Progenitor cell of endocrine pancreas (in vitro differentiated cells): ENCODE measurements at places on chromosomes 5 and 9. TPM values are rescaled to one million over a fixed set of nuclear protein-coding genes. Genes with fewer than 3 reads are reported as not detected.

The FOXD4 gene
- total RNA-seq, result 0.50 and 0.58 TPM in 2 replicates

The TSSK1B gene
- 0.27 and 0.29 TPM in 2 replicates for total RNA-seq

The GPR150 gene
- not detected in 2 replicates for total RNA-seq

The GABRB2 gene
- 3.5 and 3.8 TPM in 2 replicates for total RNA-seq

The PRDM9 gene
- total RNA-seq, result not detected in 2 replicates

GRCh38 chr5:63011158-63011557 lies 432.5 kb downstream of the LRRC70 start:
- DNase-seq, result no peak

DNA sequence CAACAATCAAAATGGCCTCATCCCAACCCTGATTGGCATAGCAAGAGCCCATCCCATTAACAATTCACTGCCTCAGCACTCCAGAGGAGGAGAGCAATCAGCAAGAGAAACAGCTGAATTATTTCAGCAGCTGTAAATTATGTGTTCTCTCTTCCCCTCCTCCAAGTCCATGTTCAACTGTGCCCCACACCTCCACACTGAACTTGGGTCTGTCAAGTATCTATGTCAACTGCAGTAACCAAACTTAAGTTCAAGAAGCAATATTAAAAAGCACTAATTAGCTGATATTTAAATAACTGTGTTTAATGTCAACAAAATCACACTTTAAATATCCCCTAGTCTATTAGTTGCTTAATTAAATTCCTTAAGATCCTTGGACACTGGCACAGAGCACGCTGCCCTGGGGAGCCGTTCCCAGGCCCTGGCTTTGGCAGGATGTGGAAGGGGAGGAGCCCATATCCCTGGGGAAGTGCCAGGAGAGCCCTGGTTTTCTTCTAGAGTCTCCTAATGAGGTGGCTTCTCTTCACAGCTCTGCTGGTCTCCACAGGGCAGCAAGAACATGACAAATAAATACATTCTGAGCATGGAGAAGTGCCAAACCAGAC lies 50.6 kb downstream of the SIL1 start:
- no peak for DNase-seq

GRCh38 chr5:154447089-154447725 lies 1.4 kb downstream of the SAP30L start:
- DNase-seq, result no peak

DNA sequence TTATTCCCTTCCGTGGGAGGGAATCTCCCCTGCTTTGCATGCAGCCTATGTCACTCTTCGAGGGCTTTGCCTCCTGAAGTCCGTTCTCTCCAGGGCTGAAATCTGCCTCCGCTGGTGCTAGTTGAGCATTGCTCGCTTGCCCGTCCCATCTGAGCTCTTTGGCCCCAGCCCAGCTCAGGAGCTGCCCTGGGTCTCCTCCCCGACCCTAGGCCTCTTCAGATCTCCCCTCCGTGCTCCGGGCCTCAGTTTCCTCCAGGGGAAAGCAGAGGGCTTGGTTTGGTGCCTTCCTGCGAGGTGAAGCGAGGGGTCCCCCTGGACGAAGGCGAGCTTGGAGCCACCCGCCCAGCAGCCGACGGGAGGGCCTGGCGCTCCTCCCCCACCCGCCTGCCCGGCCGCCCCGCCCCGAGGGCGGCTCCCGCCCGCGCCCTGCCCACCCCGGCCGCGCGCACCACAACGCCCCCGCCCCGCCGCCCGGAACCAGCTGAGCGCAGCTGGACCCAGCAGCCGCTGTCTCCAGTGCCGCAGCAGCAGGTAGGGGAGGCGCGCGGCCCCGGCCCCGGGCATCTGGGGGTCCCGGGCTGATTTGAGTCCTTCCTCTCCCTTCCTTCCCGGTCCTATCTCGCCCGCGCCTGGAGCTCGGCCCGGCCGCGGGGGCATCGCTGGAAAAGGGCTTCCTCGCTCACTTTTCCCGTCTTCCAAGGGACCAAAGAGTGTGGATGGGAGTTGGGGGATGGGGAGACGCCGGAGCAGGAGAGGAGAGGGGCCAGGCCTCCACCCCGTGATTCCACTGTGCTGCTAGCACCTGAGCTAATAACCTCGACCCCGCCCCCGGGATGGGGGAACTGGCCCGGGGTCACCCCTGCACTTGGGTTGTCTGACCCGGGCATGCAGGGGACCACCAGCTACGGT lies at the start of gene GSN:
GSN (plus strand) TSS at position 474 of the 909 bp plus-strand sequence. CDS start 33,810 bp downstream, outside the sequence.
- peak; percentile 56 for DNase-seq

- no peak for DNase-seq
Observed at GRCh38 chr5:127031147-127031862, 947 bp upstream of the MARCHF3 start.

GRCh38 chr9:137082222-137082924 lies 4.4 kb upstream of the MAN1B1 start:
- no peak for DNase-seq

DNA sequence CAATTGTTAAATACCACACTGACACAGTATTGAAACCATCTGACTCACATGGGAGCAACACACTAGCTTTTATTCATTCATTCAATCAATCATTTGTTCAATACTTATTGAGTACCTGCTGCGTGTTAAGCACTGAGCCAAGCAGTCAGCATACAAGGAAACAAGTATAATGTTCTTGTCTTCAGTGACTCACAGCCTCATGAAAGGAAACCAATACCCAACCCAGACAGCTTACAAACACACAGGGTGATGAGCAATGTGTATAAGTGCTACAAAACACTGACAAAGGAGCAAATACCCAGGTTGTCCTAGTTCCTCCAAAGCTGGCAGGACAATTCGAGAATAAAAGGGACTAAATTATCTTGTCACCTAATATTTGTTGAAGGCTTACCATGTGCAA lies 67.6 kb upstream of the RASEF start:
- DNase-seq, result no peak

DNA sequence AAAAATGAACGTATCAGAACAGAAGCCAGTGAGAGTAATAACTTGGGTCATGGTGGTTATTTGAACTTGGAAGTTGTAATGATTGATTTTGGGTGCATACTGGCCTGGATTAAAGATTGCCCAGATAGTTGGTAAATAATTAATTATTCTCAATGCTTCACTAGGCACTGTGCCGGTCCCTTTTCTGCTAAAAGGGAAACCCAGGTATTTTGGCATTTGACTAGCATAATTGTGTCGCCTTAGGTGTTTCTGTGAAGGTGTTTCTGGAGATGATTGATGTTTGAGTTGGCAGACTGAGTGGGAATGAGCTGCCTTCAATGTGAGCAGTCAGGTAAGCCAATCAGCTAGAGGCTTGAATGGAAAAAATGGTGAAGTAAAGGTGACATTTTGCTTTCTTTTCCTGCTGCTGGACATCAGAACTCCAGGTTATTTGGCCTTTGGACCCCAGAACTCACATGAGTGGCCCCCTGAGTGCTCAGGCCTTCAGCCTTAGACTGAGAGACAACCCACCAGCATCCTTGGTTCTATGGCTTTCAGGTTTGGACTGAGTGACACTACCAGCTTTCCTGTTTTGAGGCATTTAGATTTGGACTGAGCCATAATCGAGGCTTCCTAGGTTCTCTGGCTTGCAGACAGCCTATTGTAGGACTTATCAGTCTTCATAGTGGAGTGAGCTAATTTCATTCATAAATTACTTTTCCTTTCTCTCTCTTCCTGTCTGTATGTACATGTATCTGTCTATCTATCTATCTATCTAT lies 120.7 kb upstream of the PAPPA start:
- no peak for DNase-seq

GRCh38 chr5:170145462-170145861 lies 39.8 kb downstream of the FOXI1 start:
- DNase-seq, result no peak

DNA sequence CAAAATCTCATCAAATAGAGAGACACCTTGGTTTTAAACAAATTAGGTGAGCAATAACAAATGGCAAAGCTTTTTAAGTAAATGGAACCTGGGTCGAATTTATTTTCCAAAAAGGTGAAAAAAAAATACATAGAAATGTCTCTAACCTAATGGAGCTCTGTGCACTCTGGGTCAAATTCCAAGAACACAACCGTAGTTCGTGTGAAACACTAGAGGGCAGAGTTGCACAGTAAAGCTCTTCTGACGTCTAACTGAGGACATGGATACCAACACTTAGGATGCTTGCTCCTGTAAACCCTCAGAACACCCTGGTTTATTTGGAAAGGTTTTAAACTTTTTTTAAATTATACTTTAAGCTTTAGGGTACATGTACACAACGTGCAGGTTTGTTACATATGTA lies 18.9 kb downstream of the MARCHF11 start:
- no peak for DNase-seq

DNA sequence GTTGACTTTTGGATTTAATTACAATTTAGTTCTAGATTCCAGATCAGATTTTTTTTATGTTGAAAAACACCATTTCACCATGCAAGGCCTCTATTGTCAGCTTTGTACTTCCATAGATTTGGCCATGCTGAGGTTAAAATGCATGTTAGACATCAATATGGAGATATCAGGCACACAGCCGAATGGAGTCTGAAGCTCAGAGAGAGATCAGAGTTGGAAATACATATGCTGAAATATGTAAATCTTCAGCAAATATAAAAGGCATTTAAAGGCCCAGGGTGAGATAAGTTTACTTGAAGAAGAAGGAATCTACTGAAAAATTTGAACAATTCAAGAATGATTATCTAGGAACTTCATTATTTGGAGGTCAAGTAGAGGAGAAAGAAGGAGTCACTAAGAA lies 139.6 kb downstream of the CHSY3 start:
- DNase-seq, result no peak

GRCh38 chr5:126348855-126349635 lies 74.2 kb upstream of the GRAMD2B start:
- no peak for DNase-seq
